Cortex of kidney (tissue), 1 donor: ENCODE measurements at places on chromosomes 3 and 15.

GRCh38 chr3:12644331-12644937 lies 19.5 kb downstream of the RAF1 start:
- DNase-seq = no peak

- no peak for DNase-seq
Observed at GRCh38 chr3:186517218-186517617, 27.0 kb downstream of the CRYGS start.

DNA sequence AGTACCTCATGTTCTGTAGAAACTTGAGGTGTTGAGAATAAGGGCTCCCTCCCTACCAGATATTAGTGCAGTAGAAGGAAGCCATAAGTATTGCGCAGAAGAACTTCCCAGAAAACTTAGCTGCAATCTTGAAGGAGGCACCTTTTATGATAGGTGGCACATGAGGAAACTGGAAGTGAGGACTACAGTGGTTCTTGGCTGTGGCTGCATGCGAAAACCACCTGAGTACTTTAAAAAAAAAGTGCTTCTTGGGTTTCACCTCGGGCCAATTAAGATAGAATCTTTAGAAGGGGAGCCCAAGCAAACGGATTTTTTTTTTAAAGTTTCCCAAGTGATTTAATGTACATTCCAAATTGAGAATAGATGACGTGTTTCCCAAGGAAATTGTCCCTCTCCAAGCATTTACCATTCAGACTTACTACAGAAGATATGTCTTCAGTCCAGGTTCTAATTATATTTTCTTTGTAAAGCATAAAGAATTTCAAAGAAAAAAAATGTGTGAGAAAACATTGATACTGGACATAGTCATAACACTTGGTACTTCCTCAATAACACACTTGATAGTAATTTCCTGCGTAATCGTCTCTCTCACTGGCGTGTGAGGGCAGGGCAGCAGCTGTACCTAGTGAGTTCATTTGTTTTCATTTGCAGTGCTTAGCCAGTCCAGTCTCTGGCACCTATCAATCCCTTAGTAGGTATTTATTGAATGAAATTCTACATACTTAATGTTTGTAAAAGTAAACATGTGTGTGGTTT lies 12.3 kb upstream of the NR1I2 start:
- no peak for DNase-seq

- no peak for DNase-seq
Observed at GRCh38 chr15:77507911-77508310, 87.2 kb downstream of the HMG20A start.

DNA sequence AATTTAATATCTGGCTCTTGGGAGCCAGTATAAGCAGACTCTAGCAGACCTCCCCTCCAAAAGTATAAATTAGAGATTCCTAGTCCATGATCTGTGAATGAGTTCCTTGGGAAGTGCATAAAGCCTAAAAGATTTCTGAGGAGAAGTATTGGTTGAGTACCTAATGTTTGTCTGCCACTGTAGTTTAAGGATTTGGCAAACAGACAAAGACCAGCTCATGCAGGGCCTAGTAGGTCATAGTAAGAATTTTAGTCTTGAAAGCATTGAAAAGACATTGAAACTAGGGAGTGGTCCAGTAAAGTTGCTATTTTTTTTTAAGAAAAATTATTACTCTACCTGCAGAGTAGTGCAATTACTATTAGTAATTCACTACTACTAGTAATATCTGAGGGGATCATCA lies 67.5 kb downstream of the SPRED1 start:
- DNase-seq = no peak

DNA sequence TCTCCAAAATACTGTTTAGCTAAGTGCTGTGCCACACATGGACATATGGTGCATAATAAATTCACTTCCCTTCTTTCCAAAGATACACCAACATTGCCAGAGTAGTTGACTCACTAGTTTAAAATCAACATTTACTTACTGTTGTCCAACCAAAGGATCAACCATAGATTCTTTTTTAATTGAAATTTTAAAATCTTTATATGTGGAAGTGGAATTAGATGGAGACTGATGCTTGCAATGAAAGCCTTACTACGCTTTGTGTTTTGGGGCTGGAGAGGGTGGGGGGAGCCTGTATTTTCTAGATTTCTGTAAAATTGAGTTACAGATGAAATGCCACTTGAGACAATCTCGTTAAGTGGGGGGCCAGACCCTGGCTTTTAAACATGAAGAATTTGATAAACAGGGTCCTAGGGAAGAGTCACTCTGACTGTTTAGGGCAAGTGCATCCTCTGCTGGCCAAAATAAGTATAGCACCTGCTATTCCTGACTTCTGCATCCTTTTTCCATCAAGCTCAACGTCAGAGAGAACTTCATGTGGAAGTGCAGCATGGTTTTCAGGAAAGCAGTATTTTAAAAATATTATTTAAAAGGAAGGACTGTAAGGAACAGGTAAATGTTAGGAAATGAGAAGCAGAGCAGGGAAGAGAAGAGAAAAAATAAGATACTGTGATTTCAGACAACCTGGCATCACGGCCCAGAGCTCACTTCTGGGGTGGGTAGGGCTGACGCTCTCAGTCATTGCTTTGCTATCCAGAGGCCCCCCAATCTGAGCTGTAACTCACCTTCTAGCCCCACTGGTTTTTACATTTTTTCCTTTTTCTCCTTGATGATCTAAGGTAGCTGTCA lies 76.7 kb downstream of the BOC start:
- no peak for DNase-seq

- no peak for DNase-seq
Observed at GRCh38 chr3:130737622-130738021, 9.0 kb downstream of the PIK3R4 start.

GRCh38 chr15:25327686-25328085 lies 111.1 kb downstream of the UBE3A start:
- no peak for DNase-seq

GRCh38 chr3:48617559-48617958 lies 4.0 kb downstream of the TMEM89 start:
- DNase-seq = no peak
